Transverse colon (tissue), 4 donors: ENCODE measurements at places on chromosomes 6 and 20. TPM values are rescaled to one million over a fixed set of nuclear protein-coding genes. Genes with fewer than 3 reads are reported as not detected.

- DNase-seq: no peak
These were observed 69.2 kb downstream of the SLC23A2 start for GRCh38 chr20:4932061-4932460.

GRCh38 chr6:106766201-106766600 lies 136.8 kb downstream of the QRSL1 start:
- no peak for DNase-seq

DNA sequence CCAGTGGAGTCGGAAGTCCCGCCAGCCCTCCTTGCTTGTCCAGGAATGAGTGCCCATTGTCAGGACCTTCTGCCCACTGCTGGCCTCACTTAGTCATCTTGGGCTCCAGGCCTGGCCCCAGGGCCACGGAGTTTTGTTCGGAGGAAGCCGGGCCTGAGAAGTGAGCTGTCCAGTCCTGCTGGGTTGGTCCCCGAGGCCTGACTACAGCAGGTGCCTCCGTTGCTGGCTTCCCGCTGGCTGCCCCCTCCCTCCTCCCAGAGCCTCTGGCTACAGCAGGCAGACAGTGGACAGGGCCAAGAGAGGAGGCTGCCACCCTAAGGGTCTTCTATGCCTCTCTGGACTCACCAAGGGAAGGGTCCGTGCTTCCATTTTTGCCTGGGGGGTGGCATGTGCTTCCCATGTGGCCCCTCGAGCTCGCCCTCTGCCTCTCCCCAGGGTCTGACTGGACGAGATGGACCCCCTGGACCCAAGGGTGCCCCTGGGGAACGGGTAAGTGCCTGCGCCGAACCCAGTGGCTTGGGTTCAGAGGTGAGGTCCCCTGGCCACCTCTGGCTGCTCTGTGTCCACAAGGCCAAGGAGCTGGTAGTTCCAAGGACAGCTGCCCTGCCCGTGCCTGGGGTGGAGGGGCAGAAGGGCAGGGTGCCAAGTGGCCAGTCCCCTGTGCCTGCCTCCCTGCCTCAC lies 2.8 kb downstream of the COL9A3 start:
- no peak for DNase-seq

DNA sequence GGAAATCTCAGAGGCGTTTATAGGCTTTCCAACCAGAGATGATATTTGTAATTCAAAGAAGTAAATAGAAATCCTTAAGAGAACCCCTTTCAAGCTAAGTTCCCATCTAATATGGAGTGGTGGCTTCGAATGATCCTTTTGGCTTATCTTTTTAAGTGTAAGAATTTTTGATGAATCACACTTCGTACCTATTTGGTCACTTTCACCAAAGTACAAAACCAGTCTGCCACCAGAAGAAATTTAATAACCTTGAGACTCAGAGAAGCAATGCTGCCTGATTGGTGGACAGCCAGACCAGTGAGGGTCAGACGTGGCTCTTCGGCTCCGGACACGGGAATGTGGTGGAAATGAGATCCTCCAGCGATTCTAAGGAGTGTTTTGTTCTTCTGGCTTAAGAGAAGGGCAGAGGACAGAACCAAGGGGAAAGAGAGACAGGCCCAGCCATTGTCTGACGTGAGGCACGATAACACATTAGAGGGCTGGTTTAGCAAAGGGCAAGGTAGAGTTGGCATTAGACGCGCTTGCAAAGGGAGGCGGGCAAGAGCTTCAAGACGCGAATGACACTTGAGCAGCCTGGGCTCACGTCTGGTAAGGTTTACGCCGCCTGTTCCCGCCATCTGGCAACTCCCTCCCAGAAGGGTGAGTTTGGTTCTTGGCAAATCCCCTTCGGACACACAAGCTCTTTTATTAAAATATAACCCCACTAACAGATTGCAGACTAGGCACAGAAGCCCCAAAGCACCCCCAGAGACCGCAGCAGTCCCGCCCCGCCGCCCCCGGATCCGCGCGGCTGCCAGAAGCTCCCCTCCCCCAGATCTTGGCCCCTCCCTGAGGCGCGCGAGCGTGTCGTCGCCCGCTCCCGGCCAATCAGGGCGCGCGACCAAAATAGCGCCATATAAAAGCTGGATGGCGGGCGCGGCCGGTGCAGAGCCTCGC lies 50.0 kb upstream of the EZR start:
- no peak for DNase-seq

- DNase-seq: no peak
These were observed 117.6 kb downstream of the DST start for GRCh38 chr6:56524891-56525703.

MTFR2 gene
- 5.8 TPM for total RNA-seq

GRCh38 chr6:150694889-150695288 lies 95.2 kb downstream of the PLEKHG1 start:
- DNase-seq: no peak

PNLDC1 gene
- total RNA-seq: not detected

ARMH2 gene
- not detected for total RNA-seq

HSPA12B gene
- total RNA-seq: 3.2 TPM

LST1 gene
- 1.9 TPM for total RNA-seq

- peak; percentile 58 for DNase-seq
These were observed 35.2 kb upstream of the HLA-G start for GRCh38 chr6:29792123-29793035.

DNA sequence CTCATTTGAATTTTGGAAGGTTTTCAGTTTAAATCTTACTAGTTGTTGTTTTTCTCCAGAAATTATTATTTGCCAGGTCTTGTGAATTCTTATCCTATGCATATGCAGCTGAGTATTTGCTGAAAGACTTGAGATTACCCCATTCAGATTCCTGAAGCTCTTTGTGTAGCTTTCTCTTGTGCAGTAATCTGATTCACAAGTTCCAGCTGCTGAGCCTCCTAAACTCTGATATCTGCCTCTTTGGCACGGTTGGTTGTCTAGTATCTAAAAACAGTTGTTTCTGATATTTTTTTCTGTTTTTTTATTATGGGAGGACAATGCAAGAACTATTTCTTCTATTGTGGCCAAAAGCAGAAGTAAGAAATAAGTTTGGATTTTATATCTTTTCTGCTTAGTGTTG lies 863.9 kb upstream of the MANEA start:
- no peak for DNase-seq

LTA gene
- total RNA-seq: not detected
